Stimulated activated CD8-positive, alpha-beta memory T cell treated with anti-CD3 and anti-CD28 coated beads, Interleukin-4, amount 100 ng/mL, for 24 hours (primary cell): ENCODE measurements at places on chromosomes 2 and 18.

- DNase-seq = no peak
Observed at GRCh38 chr2:126663184-126663963, 7.4 kb downstream of the GYPC start.

- no peak for DNase-seq
Observed at GRCh38 chr2:1986598-1986997, 242.3 kb upstream of the PXDN start.

GRCh38 chr18:11565716-11566115 lies 43.7 kb upstream of the SLC35G4 start:
- DNase-seq = no peak

DNA sequence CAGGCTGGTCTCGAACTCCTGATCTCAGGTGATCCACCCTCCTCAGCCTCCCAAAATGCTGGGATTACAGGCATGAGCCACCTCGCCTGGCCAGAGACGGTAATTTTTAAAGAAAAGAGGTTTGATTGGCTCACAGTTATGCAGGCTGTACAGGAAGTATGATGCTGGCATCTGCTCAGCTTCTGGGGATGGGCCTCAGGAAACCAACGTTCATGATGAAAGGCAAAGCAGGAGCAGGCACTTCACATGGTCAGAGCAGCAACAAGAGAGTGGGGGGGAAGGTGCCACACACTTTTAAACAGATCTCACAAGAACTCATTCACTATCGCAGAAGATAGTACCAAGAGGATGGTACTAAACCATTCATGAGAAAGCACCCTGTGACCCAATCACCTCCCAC lies 38.0 kb upstream of the GPD2 start:
- no peak for DNase-seq

DNA sequence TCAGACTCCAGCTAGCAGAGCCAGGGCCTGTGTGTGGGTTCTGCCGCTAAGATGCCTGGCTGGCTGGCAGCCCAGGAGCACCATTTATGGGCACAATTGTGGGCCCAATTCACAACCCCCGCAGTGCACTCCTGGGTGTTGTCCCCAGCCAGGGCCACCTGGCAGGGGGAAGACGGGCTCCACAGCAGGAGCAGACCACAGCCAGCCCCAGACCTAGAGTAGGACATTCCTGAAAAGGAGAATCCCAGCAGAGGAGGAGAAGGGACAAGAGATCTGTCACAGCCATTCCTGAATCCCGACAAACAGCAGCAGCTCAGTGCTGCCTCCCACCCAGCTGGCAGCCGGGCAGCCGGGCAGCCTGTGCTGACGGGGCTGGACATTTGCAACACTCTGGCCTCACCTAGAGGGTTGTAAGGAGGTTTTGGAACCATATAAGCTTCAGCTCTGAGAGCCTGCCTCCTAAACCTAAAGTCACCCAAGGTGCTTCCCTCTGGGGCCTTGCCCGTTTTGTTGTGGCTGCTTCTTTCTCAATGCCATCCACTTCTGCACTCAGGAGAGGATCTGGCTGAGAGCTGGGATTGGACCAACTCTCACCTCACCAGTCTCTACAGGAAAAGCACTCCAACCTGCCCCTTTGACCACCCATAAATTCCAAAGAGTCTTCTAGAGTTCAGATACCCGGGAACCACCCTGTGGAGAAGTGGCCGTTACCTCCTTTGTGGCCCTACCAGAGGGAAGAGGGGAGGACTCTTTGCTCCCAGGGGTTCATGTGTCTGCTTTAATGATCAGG lies 4.1 kb upstream of the TMEM177 start:
- no peak for DNase-seq

DNA sequence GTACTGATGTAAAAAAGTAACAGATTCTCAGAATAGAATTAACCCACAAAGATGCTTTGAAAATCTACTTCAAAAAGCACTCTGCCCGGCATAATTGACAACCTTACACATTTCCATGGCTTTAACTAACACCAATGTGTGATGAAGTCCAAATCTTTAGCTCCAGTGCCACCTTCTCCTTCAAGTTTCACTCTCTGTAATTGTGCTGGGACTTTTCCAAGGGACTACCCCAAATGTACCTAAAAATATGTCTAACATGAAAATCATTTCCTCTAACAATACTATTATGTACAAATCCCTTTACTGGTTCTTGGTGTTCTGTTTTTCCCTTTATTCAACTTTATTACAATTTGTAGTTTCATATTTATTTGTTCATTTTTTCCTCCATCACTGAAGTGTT lies 20.6 kb upstream of the UBE2E3 start:
- no peak for DNase-seq

- DNase-seq = no peak
Observed at GRCh38 chr2:104043864-104044263, 810.1 kb upstream of the POU3F3 start.

- no peak for DNase-seq
Observed at GRCh38 chr2:52934323-52934898, 833.2 kb upstream of the CHAC2 start.

- no peak for DNase-seq
Observed at GRCh38 chr2:69177063-69177771, 164.2 kb downstream of the ANTXR1 start.

DNA sequence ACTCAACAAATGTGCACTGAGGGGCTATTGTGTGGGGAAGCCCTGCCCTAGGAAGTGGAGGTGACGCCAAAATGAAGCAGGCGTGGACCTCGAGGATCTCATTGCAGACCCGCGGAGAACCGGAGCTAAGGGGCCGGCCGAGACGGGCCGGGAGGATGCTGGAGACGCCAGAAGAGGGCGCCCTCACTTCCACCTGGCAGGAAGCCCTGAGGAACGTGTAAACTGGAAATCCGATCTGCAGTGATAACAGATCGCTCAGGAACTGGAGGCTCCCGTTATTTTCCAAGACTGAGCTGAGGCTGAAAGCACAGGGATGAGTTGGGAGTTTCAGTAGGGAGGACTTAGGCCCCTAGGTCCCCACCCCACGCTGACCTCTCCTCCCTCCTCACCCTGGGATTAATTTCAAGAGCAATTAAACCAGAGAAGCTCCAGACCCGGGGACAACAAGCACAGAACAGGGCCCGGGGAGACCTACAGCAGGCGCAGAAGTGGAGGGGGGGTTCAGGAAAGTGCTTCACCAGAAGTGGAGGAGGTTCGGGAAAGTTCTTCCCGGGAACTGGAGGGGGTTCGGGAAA lies 7.7 kb upstream of the COL6A3 start:
- DNase-seq = peak; percentile 70

- DNase-seq = no peak
Observed at GRCh38 chr2:100286318-100286717, 36.0 kb downstream of the LONRF2 start.
